ENCODE measurements at places on chromosomes 3 and 15.

DNA sequence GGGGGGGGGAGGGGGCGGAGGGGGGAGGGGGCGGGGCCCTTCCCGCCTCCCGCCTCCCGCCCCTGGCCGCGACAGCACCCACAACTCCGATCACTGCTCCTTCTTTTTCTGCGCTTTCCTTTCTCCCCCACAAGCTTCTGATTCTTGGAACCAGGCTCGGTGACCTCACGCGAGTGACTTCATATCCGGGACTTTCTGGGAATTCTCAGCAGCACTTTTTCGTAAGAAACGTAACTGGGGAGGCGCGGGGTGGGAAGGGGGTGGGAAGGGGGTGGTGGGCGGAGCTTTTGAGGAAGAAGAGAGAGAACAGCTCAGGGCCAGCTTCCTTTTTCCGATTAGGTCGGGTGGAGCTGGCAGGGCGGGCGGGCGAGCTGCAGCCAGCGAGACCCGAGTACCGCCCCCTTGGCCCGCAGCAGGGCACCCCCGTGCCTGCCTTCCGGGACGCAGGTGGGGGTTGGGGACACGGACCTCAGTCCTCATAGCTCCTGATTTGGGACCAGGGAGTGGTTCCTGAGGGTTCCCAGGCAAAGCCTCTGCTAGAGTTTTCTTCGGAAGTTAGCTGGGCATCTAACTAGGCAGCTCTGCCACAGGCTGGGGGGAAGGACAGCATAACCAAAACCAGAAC lies 14.6 kb downstream of the XIRP1 start:
- H3K36me3 ChIP-seq: no peaks in the 10 kb centered on the region
- H3K27ac ChIP-seq: peak overlapping the region; percentile 85
- peaks cover 21% of the 10 kb centered on the region for H3K4me1 ChIP-seq
- DNase-seq: peak; percentile 90
- peak overlapping the region; percentile 38 for H3K4me3 ChIP-seq
- H3K27me3 ChIP-seq: no peaks in the 10 kb centered on the region

- peaks cover 42% of the 10 kb centered on the region for H3K4me1 ChIP-seq
- no peaks in the 10 kb centered on the region for H3K27me3 ChIP-seq
- H3K36me3 ChIP-seq: no peaks in the 10 kb centered on the region
- no peak overlapping the region for H3K27ac ChIP-seq
Measured at GRCh38 chr3:167729591-167729990, 5.1 kb downstream of the PDCD10 start.

DNA sequence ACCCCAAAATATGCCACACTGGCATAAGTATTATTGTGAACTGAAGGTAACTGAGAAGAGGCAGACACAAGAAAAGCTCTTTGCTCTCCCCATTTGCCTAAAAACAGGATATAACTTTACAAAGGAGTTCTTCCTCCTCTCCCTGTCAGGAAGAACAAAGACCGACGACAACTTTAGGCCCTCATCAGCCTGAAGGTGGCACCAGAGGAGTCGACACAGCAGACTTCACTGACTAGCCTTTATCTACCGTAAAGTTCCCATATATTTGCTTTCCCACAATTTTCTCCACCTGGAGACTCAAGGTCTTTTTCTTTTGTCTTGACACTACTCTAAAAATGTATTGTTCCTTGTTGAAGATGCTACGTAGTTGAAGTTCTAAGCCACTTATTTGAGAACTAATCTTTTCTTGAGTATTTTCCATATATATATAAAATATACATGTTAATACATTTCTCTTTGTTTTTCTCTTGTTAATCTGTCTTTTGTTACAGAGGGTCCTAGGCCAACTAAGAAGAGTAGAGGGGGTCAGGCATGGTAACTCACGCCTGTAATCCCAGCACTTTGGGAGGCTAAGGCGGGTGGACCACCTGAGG lies 16.2 kb upstream of the XIRP1 start:
- no peak overlapping the region for H3K4me3 ChIP-seq
- no peaks in the 10 kb centered on the region for H3K4me1 ChIP-seq
- no peak overlapping the region for H3K27ac ChIP-seq
- no peaks in the 10 kb centered on the region for H3K27me3 ChIP-seq
- DNase-seq: peak; percentile 66

GRCh38 chr15:96290679-96291078 lies 39.8 kb upstream of the NR2F2 start:
- no peaks in the 10 kb centered on the region for H3K27me3 ChIP-seq
- peaks cover 15% of the 10 kb centered on the region for H3K4me1 ChIP-seq
- no peak for DNase-seq
- no peak overlapping the region for H3K4me3 ChIP-seq
- peaks cover 5% of the 10 kb centered on the region for H3K36me3 ChIP-seq

DNA sequence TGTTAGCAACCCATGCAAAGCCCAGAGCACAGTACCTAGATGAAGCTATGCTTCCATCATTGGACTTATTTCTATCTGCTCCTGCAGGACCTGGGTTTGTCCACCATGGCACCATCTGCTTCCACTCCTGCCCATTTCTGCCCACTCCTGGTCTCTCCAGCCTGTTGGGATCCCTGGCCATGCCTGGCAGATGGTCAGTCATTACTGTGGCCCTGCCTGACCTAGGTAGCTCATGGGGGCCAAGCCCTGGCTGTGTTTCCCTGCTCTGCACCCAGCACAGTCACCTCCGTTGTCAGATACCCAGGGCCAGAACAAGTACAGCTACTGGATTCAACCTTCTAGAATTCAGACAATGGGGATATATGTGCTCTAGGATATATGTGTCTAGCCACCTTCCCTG lies 185.8 kb upstream of the TLE3 start:
- no peaks in the 10 kb centered on the region for H3K27me3 ChIP-seq
- H3K4me1 ChIP-seq: peaks cover 5% of the 10 kb centered on the region
- H3K27ac ChIP-seq: no peak overlapping the region
- no peak for DNase-seq
- H3K36me3 ChIP-seq: no peaks in the 10 kb centered on the region

- H3K4me1 ChIP-seq: no peaks in the 10 kb centered on the region
- H3K36me3 ChIP-seq: no peaks in the 10 kb centered on the region
- H3K27ac ChIP-seq: no peak overlapping the region
- no peak for DNase-seq
- peaks cover 6% of the 10 kb centered on the region for H3K27me3 ChIP-seq
Measured at GRCh38 chr15:92418864-92419263, 25.2 kb downstream of the ST8SIA2 start.
